Spinal cord (tissue), 10 donors: ENCODE measurements at places on chromosomes 3 and 15. TPM values are rescaled to one million over a fixed set of nuclear protein-coding genes. Genes with fewer than 3 reads are reported as not detected.
A peak's percentile ranks its signal among the peaks of the same experiment; 100 is the strongest.

Gene PPARG
- total RNA-seq, result 3.9 TPM

Gene ARGFX
- total RNA-seq, result not detected

GRCh38 chr3:94162700-94163099, 99.8 kb downstream of the NSUN3 start:
- no peak overlapping the region for H3K4me3 ChIP-seq
- H3K27ac ChIP-seq, result no peak overlapping the region
- no peaks in the 10 kb centered on the region for H3K4me1 ChIP-seq
- H3K27me3 ChIP-seq, result no peaks in the 10 kb centered on the region

DNA sequence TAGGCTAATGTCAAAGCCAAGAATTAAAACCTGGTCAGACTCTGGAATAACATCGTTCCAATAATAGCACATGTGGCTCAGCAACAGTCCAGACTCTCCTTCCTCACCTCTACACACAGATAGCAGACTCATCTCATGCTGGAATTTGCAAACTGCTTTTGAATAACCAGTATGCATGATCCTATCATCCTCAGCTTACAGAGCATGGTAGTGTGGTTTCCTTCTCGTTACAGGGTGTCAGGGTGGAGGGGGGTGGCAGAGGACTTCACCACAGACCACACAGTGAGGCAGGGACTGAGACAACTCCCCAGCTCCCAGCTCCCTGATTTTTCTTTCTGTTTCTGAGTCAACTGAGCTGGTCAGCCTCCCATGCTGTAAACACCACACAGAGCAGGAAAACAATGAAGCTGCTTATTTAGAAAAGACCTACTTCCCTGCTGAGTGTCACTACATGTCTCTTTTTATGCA, 101.6 kb downstream of the RPL22L1 start:
- no peak overlapping the region for H3K4me3 ChIP-seq
- H3K36me3 ChIP-seq, result no peaks in the 10 kb centered on the region
- H3K27ac ChIP-seq, result peak overlapping the region; percentile 25
- no peak for DNase-seq

Gene NUSAP1
- total RNA-seq, result 70.1 TPM

DNA sequence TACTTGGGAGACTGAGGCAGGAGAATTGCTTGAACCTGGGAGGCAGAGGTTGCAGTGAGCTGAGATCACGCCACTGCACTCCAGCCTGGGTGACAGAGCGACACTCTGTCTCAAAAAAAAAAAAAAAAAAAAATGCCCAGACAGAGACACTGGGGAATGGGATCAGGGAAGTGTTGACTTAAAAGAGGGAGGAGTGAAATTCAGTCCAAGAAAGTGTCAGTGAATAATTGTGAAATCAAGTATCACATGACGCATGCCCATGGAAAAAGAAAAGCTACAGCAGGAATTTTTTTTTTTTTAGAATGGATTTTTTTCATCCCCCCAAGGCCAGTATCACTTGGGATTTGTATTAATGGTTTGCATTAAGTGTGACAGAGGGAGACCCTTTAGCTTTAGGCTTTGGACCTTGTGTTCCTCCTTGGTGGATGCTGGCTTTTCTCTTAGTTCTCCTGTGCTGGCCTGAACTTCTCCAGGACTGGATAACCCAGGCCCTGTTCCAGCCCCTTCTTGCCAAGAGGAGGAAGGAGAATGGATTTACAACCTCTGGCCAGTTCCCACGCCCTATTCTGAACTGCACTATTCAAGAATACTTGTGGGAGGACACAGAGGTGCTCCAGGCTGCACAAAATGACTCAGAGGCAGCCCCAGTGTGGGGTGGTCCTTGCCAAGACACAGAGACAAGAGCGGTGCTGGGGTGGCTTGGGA, 36.7 kb upstream of the ZNF774 start:
- no peaks in the 10 kb centered on the region for H3K27me3 ChIP-seq
- H3K36me3 ChIP-seq, result no peaks in the 10 kb centered on the region
- peaks cover 12% of the 10 kb centered on the region for H3K4me1 ChIP-seq

Gene TMC3
- total RNA-seq, result 0.11 TPM

- DNase-seq, result no peak
- H3K27me3 ChIP-seq, result no peaks in the 10 kb centered on the region
- H3K4me3 ChIP-seq, result no peak overlapping the region
- no peak overlapping the region for H3K27ac ChIP-seq
- no peaks in the 10 kb centered on the region for H3K36me3 ChIP-seq
Observed at GRCh38 chr3:147589016-147589415, 179.9 kb downstream of the ZIC1 start.

- DNase-seq, result no peak
- no peaks in the 10 kb centered on the region for H3K4me1 ChIP-seq
- H3K27me3 ChIP-seq, result no peaks in the 10 kb centered on the region
- H3K27ac ChIP-seq, result no peak overlapping the region
Observed at GRCh38 chr3:44039006-44039405, 202.7 kb upstream of the TOPAZ1 start.

GRCh38 chr3:147406028-147406931, at the start of gene ZIC4:
Gene ZIC4, minus strand, starts transcription at chr3:147406543. Its CDS starts 3,746 bp downstream, at chr3:147402797.
- H3K4me1 ChIP-seq, result peaks cover 58% of the 10 kb centered on the region
- peaks cover 92% of the 10 kb centered on the region for H3K27me3 ChIP-seq
- peak within 1 kb of the TSS; percentile 97 for H3K27ac ChIP-seq
- DNase-seq, result no peak
- peak within 1 kb of the TSS; percentile 62 for H3K4me3 ChIP-seq

DNA sequence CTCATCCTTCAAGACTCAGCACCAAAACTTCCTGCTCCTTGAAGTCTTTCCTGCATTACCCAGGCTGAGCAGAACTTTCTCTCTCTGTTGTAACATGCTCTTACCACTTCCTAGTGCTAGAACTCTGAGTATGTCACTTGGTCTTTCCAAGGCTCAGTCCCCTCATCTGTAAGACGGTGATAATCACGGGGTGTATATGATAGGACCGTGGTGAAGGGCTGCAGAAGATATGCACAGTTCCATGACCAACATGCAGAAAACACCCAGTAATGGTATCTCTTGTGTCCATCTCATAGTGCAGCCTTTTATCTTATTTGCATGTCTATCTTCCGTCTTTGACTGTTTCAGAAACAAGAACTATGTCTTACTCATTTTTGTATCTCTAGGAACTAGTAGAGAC, 154.5 kb downstream of the ZNF621 start:
- no peaks in the 10 kb centered on the region for H3K27me3 ChIP-seq
- no peak for DNase-seq
- no peaks in the 10 kb centered on the region for H3K36me3 ChIP-seq
- H3K4me1 ChIP-seq, result no peaks in the 10 kb centered on the region
- no peak overlapping the region for H3K4me3 ChIP-seq

- H3K36me3 ChIP-seq, result no peaks in the 10 kb centered on the region
- DNase-seq, result no peak
- no peak overlapping the region for H3K4me3 ChIP-seq
- H3K4me1 ChIP-seq, result no peaks in the 10 kb centered on the region
- H3K27ac ChIP-seq, result no peak overlapping the region
- no peaks in the 10 kb centered on the region for H3K27me3 ChIP-seq
Observed at GRCh38 chr3:142837526-142837925, 51.4 kb downstream of the PCOLCE2 start.

Gene PLCL2
- 57.5 TPM for total RNA-seq

Gene ANKUB1
- 1.8 TPM for total RNA-seq

Gene RBPMS2
- total RNA-seq, result 0.30 TPM

- H3K27ac ChIP-seq, result no peak overlapping the region
- peaks cover 48% of the 10 kb centered on the region for H3K4me1 ChIP-seq
- H3K27me3 ChIP-seq, result peaks cover 10% of the 10 kb centered on the region
- no peak overlapping the region for H3K4me3 ChIP-seq
- peak; percentile 88 for DNase-seq
Observed at GRCh38 chr3:13077431-13078162, 4.4 kb upstream of the IQSEC1 start.

- no peak for DNase-seq
- H3K4me3 ChIP-seq, result no peak overlapping the region
- H3K27me3 ChIP-seq, result peaks cover 2% of the 10 kb centered on the region
- peaks cover 12% of the 10 kb centered on the region for H3K4me1 ChIP-seq
- no peak overlapping the region for H3K27ac ChIP-seq
Observed at GRCh38 chr3:13890377-13891016, 10.6 kb upstream of the WNT7A start.

GRCh38 chr15:90685591-90686434, 31.3 kb upstream of the BLM start:
- no peak for DNase-seq
- H3K27ac ChIP-seq, result no peak overlapping the region
- no peak overlapping the region for H3K4me3 ChIP-seq

Gene SEMA6D
- total RNA-seq, result 68.8 TPM

GRCh38 chr3:188233320-188233719, 79.4 kb downstream of the LPP start:
- H3K36me3 ChIP-seq, result no peaks in the 10 kb centered on the region
- no peak for DNase-seq
- no peaks in the 10 kb centered on the region for H3K4me1 ChIP-seq
- no peaks in the 10 kb centered on the region for H3K27me3 ChIP-seq

- peaks cover 3% of the 10 kb centered on the region for H3K4me1 ChIP-seq
- H3K36me3 ChIP-seq, result no peaks in the 10 kb centered on the region
- no peaks in the 10 kb centered on the region for H3K27me3 ChIP-seq
- no peak overlapping the region for H3K27ac ChIP-seq
- H3K4me3 ChIP-seq, result no peak overlapping the region
Observed at GRCh38 chr3:193225302-193226125, 15.5 kb upstream of the PLAAT1 start.

GRCh38 chr3:5072100-5072816, 49.8 kb upstream of the ARL8B start:
- H3K36me3 ChIP-seq, result no peaks in the 10 kb centered on the region
- H3K4me1 ChIP-seq, result no peaks in the 10 kb centered on the region
- no peak overlapping the region for H3K4me3 ChIP-seq
- no peak overlapping the region for H3K27ac ChIP-seq

DNA sequence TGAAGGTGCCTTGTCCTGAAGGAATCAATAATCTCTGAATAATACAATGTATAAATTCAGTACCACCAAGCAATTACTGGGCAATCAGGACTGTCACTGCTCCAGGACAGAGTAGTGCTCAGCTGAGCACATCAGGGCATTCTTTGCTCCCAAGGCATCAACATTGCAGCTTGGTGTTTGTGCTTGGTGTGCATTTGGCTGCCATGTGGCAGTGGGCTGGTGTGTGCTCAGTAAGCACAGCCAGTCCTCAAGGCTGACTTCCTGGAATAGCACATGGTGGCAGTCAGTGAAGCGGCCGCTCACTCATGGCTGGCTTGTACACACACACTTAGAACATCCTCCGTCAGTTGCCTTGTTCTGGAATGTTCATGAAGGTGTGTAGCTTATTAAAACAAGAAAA, 217.0 kb downstream of the EPHB1 start:
- no peak overlapping the region for H3K27ac ChIP-seq
- H3K36me3 ChIP-seq, result no peaks in the 10 kb centered on the region
- H3K27me3 ChIP-seq, result no peaks in the 10 kb centered on the region
- H3K4me3 ChIP-seq, result no peak overlapping the region
- peak; percentile 40 for DNase-seq
- H3K4me1 ChIP-seq, result peaks cover 5% of the 10 kb centered on the region

Gene MASP1
- total RNA-seq, result 19.9 TPM
